Stimulated activated CD4-positive, alpha-beta T cell treated with anti-CD3 and anti-CD28 coated beads, Interleukin-12 subunit alpha, Interleukin-12 subunit beta, amount 100 ng/mL, for 48 hours (primary cell): ENCODE measurements at places on chromosomes 12 and 14.

DNA sequence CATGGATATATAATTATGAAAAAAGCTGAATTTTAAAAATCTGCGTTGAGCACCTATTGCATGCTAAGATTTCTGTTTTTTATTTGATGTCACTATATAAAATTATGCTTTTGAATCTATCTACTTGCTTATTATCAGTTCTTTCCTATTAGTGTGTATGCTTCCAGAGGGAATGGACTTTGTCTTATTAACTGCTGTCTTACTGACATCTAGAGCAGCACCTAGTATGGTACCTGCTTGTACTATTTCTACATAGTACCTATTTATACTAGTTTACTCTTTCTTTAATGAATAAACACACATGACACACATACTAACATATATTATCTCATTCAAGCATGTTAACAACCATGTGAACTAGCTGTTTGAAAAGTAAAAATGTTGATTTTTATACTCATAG is 38.6 kb upstream of the PIK3C2G start:
- no peak for DNase-seq

GRCh38 chr12:89708565-89709156 is at the start of gene ATP2B1:
ATP2B1 (minus strand) TSS chr12:89708838; CDS start chr12:89655886, 52,952 bp downstream.
- peak; percentile 73 for DNase-seq

DNA sequence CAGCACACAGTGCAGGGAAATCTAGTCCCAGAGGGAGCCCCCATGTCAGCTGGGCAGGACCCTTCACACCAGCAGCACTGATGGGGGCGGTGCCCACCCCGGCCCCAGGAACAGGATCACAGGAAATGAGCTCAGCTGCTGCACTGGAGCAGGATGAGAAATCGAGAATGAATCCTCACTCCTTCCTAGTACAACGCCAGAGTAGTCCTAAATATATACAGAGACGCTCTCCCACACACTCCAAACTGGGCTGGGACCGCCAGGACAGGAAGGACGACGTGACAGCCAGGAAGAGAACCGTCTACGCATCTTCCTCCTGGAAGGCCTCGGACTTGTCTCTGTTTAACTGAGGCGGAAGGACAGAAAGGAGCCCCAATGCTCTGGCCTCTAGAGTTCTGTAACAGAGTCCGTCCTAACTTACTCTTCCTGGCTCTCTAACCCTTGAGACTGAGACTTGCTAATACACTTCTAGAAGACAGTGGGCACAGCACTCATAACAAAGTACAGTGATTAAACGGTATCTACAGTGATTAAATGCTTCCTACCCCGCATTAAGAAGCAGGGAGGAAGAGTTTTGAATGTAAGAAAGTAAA is 33.4 kb downstream of the CDC42BPB start:
- no peak for DNase-seq

GRCh38 chr12:130086248-130086647 is 76.0 kb upstream of the FZD10 start:
- DNase-seq: no peak

- DNase-seq: no peak
Measured at GRCh38 chr14:61611880-61612630, 83.3 kb upstream of the HIF1A start.

GRCh38 chr12:20030826-20031225 is 337.5 kb upstream of the PDE3A start:
- no peak for DNase-seq

DNA sequence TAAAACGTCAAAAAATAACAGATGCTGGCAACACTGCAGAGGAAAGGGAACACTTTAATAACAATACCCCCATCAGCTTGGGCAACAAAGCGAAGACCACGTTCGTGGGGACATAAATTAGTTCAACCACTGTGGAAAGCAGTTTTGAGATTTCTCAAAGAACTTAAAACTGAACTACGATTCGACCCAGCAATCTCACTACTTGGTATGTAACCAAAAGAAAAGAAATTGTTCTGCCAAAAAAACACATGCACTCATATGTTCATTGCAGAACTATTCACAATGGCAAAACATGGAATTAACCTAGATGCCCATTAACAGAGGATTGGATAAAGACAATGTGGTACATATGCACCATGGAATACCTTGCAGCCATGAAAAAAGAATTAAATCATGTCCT is 81.2 kb upstream of the RAP1B start:
- no peak for DNase-seq

- no peak for DNase-seq
Measured at GRCh38 chr12:119936705-119937311, 52.2 kb upstream of the BICDL1 start.
